Ureter (tissue), 1 donor: ENCODE measurements at places on chromosomes 5 and 9.

DNA sequence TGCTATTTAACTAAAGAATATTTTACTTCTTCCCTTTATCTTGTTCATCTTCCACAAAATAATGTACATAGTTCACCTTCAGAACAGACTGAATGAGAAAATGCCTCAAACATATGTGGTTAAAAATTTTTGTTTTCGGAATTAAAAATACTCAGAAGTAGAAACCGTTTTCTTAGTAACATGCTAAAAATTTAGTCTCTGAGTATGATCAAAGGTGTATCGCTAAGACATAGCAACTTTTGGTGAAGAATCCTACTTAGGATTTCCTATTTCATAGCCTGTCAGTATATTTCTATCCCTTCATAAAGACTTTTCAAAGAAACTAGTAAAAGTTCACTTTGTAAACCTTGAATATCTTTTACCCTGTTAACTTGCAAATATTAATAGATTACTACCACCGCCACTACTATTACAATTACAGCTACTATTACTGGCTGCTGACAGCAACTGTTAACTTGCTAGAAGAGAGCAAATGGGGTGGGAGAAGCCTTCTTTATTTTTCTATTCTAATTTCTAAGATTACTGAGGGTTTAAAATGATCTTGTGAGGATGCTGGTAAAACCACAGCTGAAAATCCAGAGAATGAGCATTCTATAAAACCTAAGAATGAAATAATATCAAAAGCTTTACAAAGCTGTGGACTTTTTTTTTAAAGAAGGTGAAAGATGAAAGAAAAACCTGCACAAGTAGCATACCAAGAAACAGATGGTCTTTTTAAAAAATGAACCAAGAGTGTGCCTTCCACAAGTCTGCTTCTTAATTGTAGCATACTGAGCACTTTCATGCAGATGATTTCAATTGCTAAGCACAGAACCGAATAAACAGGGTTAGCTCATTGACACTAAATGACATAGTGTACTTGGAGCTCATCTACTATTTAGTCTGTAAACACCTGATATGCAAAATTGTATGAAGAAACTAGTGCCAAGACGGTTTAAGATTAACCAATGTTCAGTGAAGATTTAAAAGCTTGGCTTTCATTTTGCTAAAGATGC is 246.3 kb upstream of the EFNA5 start:
- DNase-seq, result no peak

DNA sequence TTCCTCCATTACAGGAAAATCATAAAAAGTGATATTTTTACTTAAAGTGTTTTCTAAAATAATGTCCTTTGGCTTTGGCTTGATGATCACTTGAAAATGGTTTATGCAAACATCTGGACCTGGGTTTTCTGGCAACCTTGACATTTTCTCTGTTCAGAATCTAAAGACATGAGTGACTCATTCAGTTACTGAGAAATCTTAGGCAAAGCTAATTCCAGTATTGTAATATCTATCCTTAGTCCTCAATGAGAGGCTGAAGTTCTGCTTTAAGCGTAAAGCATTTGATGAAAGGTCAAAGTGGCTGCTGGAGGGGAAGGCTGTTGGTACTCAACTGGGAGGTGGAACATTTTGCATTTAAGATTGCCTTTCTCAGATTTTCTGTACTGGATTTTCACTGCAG is 2.3 kb downstream of the MAN2A1 start:
- DNase-seq, result no peak

DNA sequence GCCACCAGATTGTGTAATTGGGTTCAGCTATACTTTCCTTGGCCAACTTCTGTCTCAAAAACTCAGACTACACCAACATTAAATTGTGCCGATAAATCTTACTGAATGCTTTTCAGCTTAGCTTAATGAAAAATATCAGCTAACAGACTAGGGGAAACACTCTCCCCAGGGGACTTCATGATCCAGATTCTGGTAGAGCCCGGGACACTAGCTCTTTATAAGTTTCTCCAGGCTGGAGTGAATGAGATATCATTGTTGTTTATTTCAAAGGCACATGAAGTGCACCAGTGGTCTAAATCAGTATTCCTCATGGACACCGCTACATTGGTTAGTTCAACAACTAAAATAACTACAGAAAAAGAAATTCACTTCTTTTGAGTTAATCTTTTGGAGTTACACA is 10.5 kb upstream of the LHFPL2 start:
- DNase-seq, result no peak

DNA sequence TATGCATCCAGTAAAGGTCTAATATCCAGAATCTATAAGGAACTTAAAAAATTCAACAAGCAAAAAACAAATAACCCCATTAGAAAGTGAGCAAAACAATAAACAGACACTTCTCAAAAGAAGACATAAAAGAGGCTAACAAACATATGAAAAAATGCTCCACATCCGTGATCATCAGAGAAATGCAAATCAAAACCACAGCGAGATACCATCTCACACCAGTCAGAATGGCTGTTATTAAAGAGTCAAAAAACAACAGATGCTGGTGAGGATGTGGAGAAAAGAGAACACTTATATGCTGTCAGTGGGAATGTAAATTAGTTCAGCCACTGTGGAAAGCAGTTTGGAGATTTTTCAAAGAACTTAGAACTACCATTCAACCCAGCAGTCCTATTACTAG is 86.1 kb downstream of the WWC1 start:
- no peak for DNase-seq

- no peak for DNase-seq
Measured at GRCh38 chr5:73673161-73673591, 47.2 kb downstream of the ARHGEF28 start.

DNA sequence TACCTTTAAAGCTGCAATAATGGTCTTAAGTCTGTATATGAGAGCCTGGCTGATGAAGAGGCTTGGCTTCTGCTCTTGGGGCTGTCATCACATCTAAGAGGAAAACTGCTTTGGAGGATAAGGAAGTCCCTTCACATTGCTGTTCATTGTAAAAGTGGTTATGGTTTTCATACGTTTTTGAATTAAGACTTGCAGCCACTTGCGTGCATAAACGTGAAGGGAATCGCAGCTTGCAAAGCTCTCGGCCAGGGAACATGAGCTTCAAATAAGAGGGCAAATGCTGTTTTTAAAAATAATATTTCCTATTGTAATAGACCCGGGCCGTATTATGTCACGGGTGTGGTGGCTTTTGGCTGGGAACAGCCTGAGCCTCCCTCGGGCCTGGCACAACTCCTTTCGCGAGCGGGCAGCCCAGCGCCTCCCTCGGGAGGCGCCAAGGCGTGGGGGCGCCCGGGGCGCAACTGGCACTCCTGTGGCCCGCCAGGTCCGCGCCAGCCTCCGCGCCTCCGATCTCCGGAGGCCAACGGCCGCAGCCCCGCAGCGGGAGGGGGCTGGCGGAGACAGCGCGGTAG is 538 bp upstream of the ARHGEF28 start:
- no peak for DNase-seq

DNA sequence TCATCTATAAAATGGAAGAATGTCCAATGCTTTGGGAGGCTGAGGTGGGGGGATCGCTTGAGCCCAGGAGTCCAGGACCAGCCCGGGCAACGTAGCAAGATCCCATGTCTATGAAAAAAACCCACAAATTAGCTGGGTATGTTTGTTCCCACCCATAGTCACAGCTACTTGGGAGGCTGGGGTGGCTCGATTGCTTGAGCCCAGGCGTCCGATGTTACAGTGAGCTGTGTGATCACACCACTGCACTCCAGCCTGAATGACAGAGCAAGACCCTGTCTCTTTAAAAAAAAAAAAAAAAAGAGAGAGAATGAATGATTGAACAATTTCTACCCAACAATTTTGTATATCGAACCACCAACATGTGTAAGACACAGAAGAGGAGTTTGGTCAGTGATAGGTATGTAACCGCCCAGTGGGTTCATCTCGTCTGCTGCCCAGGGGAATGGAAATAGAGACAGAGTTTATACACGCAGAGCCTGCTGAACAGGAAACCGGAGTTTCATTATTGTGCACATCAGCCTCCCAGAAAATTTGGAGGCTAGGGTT is 26.2 kb upstream of the ERGIC1 start:
- no peak for DNase-seq
